Amniotic epithelial cell (primary cell): ENCODE measurements at places on chromosomes 16 and 17.
A peak's percentile ranks its signal among the peaks of the same experiment; 100 is the strongest.

DNA sequence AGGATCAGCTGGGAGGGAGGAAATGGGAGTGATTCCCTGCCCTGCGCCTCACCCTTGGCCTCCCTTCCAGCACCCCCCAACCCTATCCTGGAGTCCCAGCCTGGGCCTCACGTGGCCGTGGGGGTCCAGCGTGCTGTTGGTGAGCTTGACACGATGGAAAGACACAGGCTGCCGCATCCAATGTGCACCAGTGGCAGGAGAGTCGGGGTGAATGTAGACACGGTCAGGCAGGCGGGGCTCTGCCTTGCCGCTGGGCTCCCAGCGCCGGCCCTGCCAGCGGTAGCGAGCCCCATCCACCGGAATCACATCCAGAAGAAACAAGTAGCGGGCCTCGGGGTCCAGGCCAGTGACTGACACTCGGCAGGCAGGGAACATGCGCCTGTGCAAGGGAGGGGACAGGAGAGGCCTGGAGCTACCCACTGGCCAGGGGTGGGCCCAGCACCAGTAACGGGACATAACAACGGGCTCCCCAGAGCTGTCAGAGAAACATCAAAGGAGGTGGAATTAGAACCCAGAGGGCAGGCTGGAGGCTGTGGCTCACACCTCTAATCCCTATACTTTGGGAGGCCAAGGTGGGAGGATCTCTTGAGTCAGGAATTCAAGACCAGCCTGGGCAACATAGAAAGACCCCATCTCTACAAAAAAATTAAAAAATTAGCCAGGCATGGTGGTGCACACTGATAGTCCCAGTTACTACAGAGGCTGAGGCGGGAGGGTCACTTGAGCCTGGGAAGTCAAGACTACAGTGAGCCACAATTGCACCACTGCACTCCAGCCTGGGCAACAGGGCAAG is 2.7 kb downstream of the TBX6 start:
- DNase-seq, result no peak

DNA sequence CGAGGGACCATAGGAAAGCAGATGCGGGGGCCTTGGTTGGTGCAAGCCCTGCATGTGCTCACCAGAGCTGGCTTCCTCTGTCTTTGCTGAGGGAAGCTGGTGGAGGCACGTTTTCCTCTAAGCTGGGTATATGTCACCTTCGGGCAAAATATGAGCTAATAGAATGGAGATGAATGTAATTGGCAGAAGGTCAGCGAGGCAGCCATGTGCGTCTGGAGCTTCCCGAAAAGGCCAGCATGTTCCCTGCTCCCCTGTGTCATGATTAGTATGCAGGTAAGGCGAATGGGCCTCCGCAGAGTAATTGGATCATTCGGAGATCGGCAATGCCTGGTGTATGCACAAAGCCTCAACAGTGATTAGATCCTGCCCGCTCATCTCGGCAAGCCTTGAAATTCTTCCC is 806.2 kb upstream of the EEF2KMT start:
- DNase-seq, result no peak

GRCh38 chr17:80774146-80774545 is 217.5 kb upstream of the CHMP6 start:
- no peak for DNase-seq

DNA sequence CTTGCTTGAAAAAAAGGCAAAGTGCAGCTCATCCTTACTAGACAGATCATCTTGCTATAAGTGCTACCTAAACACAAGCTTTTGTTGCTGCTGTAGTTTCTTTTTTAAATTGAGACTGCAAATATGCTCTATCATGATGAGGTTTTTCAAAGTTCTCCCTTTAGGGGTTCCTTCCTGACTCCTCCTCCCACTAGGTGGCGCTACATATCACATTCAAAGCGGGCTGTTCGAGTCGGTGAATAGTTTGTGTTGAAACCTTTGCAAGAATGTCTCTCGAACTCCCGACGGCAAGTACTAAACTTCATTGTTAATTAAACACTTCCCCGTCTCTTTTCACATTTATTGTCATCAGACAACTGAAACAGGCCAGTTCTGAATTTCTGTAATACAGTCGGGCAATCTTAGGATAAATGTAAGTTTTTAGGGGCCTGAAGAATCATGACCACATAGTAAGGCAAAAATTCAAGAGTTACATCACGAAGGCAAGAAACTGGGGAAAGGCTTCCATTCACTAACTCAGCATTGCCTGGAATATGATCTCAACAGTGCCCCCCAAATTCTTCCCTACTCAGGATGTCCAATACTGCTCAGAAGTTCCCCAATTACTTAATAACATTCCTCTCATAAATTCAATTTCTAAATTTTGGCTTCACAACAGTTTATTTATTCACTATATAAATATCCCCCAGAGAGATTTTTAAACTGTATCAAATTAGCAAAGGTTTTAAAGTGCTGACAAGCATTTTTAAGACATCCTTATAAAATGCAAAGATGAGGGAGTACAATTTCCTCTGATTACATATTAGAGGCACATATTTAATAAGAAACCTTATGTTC is 6.7 kb downstream of the HS3ST3A1 start:
- peak; percentile 87 for DNase-seq

GRCh38 chr16:4194661-4195060 is 47.2 kb downstream of the SRL start:
- DNase-seq, result no peak

DNA sequence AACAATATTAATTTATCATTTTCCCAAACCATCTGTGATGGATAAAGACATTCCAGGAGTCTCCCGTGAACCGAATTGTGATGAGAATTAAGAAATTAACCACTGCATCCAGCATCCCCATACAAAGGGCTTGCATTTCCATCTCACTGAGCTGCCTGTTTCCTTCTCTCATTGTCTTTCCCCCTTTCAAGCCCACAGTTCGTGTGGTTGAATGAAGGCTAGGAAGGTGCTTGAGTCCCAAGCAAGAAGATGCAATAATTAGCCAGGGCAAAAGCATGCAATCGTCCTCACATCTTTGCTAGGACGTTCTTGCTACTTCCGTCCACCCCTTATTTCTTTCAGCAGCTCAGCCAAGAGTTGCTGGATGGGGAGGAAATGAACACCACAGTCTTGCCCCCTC is 146.1 kb downstream of the NTN1 start:
- DNase-seq, result no peak

- DNase-seq, result no peak
Observed at GRCh38 chr17:9330141-9330540, 245.5 kb downstream of the STX8 start.

- DNase-seq, result no peak
Observed at GRCh38 chr17:82062076-82062983, 3.3 kb downstream of the DUS1L start.

- no peak for DNase-seq
Observed at GRCh38 chr16:23803591-23804123, 32.1 kb upstream of the PRKCB start.

DNA sequence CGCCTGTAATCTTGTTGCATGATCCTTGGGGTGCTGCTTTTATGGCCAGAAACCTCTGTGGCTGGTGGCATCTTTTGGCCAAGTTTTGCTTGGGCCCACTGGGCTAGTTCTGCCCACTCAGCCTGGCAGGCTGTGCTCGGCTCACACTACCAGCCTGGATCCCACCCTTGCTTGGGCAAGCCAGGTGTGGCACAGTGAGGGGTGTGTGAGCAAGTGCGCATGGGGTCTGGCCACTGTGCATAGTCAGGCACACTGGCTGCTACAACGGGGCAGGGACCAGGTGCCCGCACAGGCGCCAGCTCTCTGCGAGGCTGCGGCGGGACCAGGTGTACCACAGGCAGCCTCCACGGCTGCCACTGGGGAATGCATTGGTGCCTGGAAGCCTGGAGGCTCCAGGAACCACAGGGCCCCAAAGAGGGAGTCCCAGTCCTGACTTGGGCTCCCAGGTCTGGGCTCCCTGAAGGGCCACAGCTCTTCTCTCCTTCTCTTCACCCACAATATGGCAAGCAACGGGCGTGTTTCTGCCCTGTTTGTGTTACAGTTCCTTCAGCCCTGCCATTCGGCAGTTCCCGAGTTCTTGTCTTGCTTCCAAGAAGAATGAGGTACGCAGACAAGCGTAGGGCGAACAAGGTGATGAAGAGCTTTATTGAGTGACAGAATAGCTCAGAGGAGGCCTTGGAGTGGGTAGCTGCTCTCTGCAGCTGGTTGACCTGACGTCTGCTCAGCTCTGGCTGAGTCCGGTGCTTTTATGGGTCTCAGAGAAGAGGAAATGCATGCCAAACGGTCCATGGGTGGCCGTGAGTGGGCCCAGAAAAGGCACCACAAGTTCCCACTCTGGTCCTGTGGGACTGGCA is 26.7 kb upstream of the PRM1 start:
- no peak for DNase-seq

DNA sequence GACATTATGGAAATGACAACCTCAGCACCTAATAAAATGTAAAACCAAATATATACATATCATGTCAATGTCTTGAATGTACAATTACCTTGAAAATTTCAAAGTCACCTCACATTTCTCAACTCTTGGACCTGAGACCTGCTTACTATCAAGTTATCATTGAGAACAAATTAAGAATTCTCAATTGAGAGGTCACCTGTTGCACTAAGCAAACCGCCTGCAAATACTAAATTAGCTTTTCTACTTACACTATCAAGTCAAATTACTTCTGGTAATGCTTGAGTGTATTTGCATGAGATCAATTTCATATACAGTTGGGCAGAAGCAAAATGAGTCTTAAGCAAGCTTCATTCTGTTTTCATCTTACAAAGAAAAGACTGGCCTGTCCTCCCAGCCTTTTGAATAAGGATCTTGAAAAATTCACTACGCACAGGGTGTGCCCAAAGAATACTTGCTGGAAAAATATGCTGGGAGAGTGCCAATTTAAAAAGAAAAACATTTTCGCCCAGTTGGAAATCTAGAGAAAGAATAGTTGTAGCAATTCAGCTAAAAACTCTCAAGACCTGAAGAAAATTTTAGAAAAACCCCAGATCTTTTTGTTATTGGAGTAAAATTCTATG is 35.7 kb downstream of the KANSL1 start:
- DNase-seq, result no peak

DNA sequence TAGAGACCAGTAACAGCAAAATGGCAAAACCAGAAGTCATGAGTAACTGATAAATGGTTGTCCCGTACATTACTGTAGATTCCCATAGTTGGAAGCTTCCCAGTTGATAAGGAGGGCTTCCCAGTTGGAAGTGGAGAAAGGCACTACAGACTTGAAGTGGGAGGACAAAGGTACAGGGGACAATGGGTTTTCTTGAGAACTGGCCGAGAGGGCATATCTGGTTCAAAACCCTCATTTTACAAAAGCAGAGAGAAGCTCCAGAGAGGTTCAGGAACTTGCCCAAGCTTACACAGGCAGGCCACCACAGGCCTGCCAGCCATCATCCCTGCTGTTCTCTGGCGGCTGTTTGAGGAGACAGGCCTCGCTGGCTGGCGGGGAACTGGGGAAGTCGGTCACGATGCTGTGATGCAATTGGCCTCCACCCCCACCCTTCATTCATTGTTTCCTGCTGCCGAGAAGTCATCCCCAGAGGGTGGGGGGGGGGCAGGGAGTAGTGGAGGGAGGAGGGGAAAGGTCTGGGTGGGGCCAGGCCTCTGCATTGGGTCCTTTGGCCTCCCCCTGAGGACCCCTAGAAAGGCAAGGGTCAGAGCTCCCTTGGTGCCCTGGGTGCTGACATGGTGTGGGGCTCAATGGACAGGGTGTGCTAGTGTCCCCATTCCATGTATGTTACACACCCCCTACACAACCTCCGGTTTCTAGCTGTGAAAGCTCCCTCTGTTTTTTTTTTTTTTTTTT is 3.0 kb downstream of the UBALD2 start:
- peak; percentile 82 for DNase-seq

GRCh38 chr17:77465358-77466041 is 324.7 kb downstream of the SEC14L1 start:
- DNase-seq, result peak; percentile 68

- no peak for DNase-seq
Observed at GRCh38 chr17:46043606-46044005, 44.6 kb downstream of the STH start.

- no peak for DNase-seq
Observed at GRCh38 chr17:70317421-70317820, 148.1 kb downstream of the KCNJ2 start.

GRCh38 chr17:71757156-71757555 is 363.7 kb upstream of the SOX9 start:
- no peak for DNase-seq

DNA sequence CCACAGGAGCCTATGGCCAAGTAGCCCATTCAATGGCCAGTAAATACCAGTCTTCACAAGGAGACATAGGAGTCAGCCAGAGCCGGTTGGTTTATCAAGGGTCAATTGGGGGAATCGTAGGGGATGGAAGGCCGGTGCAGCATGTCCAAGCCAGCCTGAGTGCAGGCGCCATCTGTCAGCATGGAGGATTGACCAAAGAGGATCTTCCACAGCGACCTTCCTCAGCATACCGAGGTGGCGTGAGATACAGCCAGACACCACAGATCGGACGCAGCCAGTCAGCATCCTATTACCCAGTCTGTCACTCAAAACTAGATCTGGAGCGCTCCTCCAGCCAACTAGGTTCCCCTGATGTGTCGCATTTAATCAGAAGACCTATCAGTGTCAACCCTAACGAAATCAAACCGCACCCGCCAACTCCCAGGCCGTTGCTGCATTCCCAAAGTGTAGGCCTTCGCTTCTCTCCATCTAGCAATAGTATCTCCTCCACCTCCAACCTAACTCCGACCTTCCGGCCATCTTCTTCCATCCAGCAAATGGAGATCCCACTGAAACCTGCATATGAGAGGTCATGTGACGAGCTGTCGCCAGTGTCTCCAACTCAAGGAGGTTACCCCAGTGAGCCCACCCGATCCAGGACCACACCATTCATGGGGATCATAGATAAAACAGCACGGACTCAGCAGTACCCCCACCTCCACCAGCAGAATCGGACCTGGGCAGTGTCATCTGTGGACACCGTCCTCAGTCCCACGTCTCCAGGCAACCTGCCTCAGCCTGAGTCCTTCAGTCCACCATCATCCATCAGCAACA is 25.0 kb downstream of the CYB561 start:
- DNase-seq, result no peak

GRCh38 chr17:50573866-50574611 is 13.5 kb downstream of the CACNA1G start:
- no peak for DNase-seq

GRCh38 chr17:83174362-83175118 is 95.1 kb downstream of the METRNL start:
- DNase-seq, result no peak

- DNase-seq, result no peak
Observed at GRCh38 chr16:17446661-17447060, 24.1 kb downstream of the XYLT1 start.

GRCh38 chr17:3964203-3965117 is at the start of gene ATP2A3:
Gene ATP2A3 (minus strand): TSS chr17:3964437. CDS start chr17:3964291, 146 bp downstream.
- no peak for DNase-seq

- no peak for DNase-seq
Observed at GRCh38 chr17:3750296-3750695, 26.6 kb downstream of the HASPIN start.
